KG1 (cell line): ENCODE measurements at places on chromosomes 11 and 22.

- no peak for DNase-seq
These were observed 113.6 kb downstream of the LDLRAD3 start for GRCh38 chr11:36057379-36058042.

- DNase-seq, result no peak
These were observed 18.2 kb downstream of the CALCB start for GRCh38 chr11:15091625-15092024.

DNA sequence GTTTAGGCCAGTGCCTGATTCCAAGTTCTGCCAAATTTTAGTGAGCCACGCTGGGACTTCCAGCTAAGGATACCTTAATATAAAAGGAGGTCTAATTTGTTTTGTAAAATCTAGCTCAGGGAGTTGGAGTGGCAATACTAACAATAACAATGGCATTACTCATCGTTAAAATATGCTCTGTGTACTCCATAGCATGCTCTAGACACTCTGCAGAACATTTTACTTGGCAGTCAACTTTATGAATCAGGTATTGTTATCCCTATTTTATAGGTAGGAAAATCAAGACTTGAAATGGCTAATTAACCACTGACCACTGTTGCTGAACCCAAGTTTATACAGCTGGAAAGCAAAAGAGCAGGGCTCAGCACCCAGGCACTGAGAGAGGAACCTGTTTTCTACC, 485.0 kb upstream of the KIRREL3 start:
- no peak for DNase-seq

GRCh38 chr11:130131961-130132850, 27.4 kb upstream of the ST14 start:
- DNase-seq, result peak; percentile 77

DNA sequence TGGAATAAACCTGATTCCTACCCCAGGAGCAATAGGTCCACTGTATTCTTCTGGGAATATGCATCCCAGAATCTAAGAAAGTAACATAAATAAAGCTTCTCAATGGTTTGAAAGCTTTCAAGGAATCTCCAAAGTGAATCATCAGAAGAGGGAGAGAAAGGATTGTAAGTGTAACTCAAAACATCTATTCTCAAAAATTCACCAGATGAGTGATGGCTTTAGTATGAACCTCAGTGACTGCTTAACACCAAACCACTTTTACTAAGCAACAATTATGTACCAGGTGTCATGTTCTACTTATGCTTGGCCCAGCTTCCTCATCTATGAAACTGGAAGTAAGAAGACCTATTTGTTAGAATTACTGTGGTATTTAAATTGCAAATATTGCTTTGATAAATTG, 7.4 kb downstream of the RAB38 start:
- no peak for DNase-seq
